ENCODE measurements at places on chromosomes 7 and 10.
A peak's percentile ranks its signal among the peaks of the same experiment; 100 is the strongest.

GRCh38 chr10:96619796-96620773 is 33.3 kb upstream of the TM9SF3 start:
- DNase-seq, result peak; percentile 36

DNA sequence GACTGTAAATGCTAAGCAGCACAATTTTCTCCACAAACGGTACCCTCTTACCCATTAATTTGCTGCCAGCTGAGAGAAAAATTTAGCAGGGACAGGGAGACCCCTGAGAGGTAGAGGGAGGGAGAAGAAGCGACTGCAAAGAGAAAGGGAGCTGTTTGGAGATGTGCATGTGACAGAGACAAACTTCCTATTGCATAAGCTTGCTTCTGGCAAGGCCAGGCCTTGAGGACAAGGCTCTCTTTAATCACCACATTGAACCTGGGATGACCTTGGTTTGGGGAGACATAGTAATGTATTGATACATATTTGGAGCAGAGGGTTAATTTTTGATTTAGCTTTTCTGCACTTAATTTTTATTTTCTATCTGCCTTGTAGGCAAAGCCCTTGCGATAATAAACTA is 31.1 kb upstream of the HIBADH start:
- DNase-seq, result no peak

DNA sequence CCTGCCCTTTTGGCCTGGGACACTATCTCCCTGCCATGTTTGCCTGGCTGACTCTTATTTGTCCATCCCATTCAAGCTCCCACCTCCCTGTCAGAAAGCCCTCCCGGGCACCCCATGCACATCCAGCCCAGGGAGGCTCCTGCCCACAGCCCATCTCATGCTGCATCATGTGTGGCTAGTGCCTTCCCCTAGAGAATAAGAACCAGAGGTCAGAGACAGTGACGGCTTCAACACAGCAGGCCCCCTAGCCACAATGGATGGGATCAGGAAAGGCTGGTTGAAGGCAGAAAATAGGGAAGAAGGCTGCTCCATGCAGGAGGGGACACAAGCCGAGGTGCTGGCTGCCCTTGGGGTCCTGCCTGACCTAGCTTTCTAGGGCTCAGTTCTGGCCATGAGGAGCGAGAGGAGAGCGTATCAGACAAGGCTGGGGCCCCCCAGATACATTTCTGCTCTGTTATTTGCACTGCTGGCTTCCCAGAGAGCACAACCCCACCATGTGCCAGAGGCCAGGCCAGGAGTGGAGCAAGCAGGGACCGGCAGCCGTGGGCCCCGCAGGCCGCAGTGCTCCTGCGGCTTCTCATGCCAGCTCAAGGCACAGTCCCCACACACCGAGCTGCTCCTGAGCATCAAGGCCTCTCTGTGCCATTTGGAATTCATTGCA is 161.1 kb upstream of the ZMIZ1 start:
- peak; percentile 25 for DNase-seq

- DNase-seq, result no peak
Observed at GRCh38 chr7:135964274-135964673, 12.9 kb downstream of the MTPN start.

DNA sequence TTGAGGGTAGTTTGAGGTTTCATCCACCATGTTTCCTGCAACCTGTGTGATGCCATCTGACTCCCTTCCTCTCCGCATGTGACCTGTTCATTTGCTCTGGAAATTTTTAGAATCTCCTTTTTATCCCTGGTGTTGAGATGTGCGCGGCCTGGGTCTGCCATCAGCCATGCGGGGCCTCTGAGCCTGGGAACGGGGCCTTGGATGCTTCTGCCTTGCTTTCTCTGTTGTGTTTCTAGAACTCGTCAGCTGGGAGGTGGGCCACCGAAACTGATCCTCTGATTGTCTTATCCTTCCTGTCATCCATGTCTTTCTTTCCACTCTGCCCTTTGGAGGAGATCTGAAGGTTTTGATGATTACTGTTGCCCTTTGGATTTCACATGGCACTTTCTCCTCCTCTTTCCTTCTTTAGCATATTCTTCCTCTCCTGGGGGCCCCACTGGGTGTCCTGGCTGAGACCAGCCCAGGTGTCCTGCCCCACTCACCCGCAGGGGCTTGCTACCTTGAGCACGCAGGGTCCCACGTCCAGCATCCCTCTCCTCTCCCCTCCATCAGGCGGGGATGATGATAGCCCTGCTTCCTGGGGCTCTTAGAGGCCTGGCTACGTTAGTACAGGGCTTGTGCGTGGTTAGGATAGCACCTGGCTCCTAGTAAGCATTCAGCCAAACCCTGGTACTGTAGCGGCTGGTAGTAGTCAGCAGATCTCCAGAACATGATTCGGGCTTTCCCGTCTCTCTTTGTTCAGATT is 29.9 kb downstream of the PPP2R2D start:
- DNase-seq, result no peak

GRCh38 chr10:95178266-95178665 is 15.8 kb upstream of the ACSM6 start:
- no peak for DNase-seq

GRCh38 chr7:150481922-150482321 is 31.5 kb downstream of the GIMAP8 start:
- no peak for DNase-seq

- no peak for DNase-seq
Observed at GRCh38 chr10:34904191-34904590, 89.1 kb upstream of the PARD3 start.

DNA sequence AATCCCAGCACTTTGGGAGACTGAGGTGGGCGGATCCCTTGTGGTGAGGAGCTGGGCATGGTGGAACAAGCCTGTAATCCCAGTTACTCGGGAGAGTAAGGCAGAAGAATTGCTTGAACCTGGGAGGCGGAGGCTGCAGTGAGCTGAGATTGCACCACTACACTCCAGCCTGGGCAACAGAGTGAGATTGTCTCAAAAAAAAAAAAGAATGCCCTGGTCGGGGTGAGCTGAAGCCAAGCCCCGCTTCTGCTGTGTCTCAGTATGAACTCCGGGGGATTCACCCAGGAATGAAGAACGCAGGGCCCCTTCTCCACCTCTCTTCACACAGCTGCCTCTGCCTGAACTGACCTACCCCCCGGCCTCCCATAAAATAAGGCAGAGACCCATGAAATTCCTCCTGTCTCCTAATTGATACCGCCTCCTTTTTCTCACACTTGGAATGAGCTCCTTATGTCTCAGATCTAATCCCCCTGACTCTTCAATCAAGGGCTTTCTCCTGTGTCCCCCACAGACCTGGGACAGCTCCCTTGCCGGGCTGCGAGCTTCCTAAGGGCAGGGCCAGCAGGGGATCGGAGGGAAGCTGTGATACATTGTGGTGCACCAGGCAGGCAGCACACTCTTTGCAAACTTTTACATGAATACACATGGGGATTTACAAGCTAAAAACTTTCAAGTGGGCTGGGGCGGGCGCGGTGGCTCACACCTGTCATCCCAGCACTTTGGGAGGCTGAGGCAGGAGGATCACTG is 911 bp upstream of the ZP3 start:
- DNase-seq, result no peak

DNA sequence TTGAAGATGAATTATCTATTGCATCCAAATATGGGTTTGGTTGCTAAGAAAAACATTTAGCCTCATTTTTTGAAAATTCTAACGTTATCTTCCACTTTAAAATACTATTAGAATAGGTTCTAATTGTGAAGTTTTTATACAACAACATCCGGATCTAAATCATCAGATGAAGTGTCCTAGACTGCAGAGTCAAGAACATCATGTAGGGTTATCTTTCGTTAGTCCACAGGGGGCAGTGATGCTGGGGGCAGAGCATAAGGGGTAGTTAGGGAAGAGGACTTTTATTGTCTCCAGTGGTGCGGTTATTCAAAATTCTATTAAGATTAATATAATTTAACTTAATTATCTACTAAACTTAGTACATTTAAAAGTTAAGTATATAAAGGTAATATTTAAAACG is 990.6 kb upstream of the PHF14 start:
- DNase-seq, result no peak

- no peak for DNase-seq
Observed at GRCh38 chr10:79248341-79249185, 98.7 kb upstream of the PPIF start.

GRCh38 chr10:13160934-13161856 is at the start of gene MCM10:
Gene MCM10 (plus strand): TSS chr10:13161558. CDS start chr10:13164203, 2,645 bp downstream.
- peak; percentile 98 for DNase-seq

- DNase-seq, result no peak
Observed at GRCh38 chr7:129669901-129670300, 58.4 kb downstream of the NRF1 start.

DNA sequence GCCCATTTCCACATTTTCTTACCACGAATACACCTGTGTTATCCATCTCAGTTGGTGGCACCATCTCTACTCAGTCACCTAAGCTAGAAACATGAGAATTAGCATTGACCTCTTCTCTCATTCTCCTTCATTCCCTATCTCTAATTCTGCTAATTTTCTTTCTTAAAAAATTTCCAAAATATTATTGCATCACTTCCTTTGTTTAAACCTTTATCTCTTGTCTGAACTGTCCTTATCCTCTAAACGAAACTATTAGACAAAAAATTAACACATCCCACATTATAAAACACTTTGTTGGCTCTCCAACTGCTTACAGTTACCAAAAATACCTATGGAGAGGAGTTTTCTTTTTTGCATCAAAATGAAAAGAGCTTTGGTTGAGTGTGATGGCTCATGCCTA is 18.3 kb downstream of the TAF3 start:
- no peak for DNase-seq

GRCh38 chr7:90777465-90777864 is 181.3 kb downstream of the CDK14 start:
- peak; percentile 24 for DNase-seq

DNA sequence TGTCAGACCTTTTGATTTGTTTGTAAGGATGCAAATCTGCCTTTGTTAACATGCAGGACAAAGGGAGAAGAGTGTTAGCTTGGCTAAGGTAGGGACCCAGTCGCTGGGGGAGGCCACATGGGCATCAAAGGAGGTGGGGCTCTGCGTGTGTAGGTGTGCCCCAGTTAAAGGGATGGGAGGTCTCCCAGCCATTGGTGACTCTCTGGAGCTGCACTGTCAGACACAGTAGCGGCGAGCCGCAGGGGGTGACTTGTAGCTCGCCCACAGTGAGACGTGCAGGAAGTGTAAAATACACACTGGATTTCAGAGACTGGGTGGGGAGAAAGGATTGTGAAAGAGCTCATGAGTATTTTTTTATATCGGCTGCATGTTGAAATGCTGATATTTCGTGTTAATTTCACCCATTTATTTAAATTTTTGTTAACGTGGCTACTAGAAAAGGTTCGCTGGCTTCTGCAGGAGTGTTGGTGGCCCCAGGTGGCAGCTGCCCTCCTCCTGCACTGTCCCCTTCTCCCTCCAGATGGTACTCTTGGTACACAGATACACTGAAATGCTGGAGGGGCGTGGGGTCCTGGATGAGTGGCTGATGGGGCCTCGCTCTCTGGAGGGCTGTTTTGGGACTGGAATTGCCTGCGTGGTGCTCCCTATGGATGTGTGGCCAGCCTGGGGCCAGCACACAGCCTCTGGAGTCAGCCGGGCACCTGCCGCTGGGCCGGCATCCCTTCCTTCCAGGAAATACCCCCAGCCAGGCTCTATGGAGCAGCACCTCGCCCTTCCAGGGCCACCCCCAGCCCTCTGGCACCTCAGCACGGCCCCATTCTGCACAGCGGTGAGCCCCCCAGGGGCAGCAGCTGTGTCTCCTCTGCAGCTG is 59.2 kb downstream of the LHPP start:
- DNase-seq, result peak; percentile 33

DNA sequence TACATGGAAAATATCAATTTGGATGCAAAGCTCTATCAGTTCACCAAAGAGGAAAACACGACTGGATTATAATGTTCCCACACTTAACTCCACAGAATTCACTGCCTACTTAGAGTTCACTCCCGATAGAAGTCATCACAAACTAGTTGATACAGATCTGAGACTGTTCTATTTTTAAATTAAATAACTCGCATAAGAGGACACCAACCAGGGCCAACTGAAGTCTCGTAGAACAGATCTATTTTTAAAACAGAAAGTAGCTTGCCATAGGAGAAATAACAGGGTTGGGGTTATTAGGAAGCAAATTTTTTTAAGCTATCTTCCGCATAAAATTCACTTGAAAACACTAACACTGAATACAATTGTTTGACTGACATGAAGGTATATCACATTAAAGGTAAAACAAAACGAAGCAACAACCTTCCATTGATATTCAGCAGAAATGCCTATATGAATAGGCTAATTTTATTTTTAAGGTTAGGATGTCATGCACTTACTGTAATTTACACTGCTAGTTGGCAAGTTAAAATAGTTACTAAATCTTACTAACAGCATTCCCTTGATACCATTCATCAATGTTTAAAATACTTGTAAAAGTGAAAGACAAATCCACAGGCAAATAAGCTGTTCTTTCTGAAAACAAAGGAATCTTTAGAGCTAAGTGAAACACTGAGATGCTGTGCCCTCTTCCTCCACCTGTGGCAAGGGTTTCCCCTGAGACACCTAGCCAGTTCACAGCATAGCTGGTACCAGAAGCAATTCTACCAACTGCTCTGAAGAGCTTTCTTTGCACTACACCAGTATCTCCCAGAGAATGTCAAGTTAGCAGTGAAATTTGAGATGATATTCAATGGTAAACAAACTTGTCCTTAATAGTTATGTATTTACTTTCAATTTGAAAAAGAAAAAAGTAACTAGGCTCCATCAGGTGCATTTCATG is 186.7 kb upstream of the ANK3 start:
- DNase-seq, result no peak
